ENCODE measurements at places on chromosomes 7 and 10.
A peak's percentile ranks its signal among the peaks of the same experiment; 100 is the strongest.

GRCh38 chr10:78757344-78757925, 311.3 kb upstream of the ZMIZ1 start:
- peak; percentile 46 for DNase-seq

DNA sequence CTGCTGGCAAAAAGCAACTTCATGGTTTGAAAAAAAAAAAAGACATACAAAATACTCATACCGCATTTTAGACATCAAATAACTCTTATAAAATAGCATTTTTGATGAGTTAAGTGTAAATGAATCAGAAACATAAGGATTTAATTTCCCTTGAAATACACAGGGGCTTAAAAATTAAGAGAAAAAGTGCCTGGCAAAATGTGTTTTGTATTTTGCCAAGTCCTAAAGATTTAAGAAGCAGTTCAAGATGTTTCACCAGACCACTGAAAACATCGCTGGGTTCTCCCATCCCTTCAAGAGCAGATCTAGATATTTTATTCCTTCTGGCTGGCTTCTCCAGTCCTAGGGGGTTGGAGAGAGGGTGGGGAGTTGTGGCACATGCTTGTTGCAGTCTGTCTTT, 396.4 kb downstream of the INHBA start:
- no peak for DNase-seq

DNA sequence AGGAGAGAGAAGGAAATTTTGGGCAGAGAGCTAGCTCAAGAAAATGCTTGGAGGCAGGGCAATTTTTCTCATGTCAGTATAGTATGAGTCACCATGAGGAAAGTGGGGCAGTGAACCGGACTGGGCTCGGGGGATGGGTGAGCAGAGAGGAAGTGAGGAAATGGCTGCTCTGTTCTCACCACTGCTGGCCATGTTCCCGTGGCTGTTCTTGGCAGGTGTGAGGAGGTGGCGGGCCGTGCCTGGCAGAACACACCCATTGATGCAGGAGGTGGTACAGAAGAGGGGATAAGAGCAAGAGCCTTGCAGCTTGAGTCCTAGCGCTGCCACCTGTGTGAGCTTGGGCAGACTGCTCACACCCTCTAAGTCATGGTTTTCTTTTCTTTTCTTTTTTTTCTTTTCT, 304.4 kb upstream of the LYZL1 start:
- peak; percentile 83 for DNase-seq

- no peak for DNase-seq
Measured at GRCh38 chr7:94274828-94275227, 119.9 kb upstream of the COL1A2 start.
